Memory B cell (primary cell): ENCODE measurements at places on chromosomes 2 and 18.

GRCh38 chr2:86352727-86353221 lies 15.3 kb upstream of the REEP1 start:
- DNase-seq: no peak

DNA sequence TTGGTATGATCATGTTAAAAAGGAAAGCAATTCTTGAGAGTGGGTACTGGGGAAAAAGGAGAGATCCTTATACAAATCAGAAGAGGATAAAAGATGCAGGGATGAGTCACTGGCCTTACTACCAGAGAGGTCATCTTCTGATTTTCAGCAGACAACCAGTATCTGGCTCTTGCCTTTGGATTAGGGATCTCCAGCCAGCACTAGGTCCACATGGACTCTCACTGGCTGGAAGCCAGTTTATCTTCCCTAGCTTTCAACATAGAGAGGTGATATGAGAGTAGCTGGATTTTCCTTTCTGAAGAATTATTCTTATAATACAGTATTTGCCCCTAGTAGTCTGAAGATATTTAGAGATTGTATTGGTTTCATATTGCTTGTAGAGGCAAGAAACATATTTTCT lies 30.2 kb downstream of the CERKL start:
- DNase-seq: no peak

DNA sequence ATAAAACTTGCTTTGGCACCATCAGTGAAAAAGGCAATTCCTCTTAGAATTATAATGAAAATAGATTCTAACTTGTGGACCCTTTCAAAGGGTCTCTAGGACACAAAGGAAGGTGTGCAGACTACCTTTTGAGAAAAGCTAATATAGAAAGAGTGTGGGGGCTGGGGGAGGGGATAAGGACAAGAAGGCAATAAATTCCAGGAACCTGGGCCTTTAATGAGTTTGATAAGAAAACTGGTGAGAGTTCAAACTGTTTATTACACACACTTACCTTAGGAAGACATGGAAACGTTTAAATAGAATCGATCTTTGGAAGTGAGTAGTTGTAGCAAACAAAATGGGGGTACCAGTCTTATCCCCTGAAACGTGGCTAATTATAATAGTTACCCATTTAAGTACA lies 39.6 kb upstream of the PGAP1 start:
- no peak for DNase-seq

GRCh38 chr2:157441072-157441454 lies 2.8 kb downstream of the CYTIP start:
- DNase-seq: no peak

GRCh38 chr2:20590704-20591515 lies 60.0 kb downstream of the HS1BP3 start:
- no peak for DNase-seq

- no peak for DNase-seq
These were observed 178.1 kb downstream of the NDUFA10 start for GRCh38 chr2:239846789-239847676.

DNA sequence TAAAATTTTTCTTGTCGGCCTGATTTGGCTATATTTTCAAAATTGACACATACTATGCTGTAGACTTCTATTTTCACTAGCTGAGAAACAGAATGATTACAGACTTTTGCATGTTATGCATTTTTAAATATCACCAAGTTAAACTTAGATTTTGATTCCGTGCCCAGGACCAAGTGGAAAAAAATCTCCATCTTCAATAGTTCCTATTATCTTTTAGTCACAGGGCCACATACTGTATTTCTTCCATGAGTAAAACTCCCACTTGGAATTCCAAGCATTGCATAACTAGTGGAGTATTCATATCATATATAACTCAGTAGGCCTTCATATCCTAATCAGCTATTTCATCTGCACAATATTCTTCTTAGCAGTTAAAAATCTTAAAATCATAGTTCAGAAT lies 470.9 kb downstream of the ARHGAP15 start:
- no peak for DNase-seq

DNA sequence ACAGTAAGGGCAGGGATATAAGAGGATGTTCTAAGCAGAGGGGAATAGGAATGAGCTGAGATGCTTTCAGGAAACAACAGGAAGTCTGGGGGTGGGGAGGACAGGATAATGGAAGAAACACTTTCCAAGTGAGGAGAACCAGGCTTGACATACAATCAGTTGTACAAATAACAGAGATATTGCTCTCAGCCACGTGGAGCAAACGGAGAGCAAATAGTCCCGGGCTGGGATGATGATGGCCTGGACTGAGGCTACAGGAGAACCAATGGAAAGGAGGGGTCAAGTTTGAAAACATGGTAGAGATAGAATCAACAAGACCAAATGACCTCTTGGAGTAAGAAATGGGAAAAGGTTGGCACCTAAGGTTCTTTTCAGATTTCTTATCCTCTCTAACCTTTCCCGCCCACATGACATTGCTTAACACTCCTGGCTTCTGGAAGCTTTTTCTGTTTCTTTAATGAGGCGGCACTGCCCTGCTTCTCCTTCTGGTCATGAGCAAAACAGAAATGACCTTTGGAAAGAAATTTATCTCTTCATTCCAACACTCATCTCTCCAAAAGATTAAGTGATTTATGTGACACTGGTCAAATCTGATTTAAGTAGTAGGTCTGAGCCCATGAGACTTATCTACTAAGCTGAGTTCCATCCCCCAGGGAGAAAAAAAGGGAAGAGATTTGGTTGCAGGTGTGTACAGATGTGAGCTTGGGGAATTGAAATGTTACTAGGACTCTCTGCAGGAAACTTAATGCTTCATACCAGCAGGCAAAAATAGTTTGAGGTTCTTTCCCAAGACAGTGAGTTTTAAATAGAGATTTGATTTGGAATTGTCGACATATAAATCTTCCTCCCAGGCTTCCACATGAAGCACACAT lies 442.9 kb upstream of the HNRNPA3 start:
- DNase-seq: no peak

GRCh38 chr2:30763151-30763660 lies 44.0 kb downstream of the CAPN13 start:
- no peak for DNase-seq

DNA sequence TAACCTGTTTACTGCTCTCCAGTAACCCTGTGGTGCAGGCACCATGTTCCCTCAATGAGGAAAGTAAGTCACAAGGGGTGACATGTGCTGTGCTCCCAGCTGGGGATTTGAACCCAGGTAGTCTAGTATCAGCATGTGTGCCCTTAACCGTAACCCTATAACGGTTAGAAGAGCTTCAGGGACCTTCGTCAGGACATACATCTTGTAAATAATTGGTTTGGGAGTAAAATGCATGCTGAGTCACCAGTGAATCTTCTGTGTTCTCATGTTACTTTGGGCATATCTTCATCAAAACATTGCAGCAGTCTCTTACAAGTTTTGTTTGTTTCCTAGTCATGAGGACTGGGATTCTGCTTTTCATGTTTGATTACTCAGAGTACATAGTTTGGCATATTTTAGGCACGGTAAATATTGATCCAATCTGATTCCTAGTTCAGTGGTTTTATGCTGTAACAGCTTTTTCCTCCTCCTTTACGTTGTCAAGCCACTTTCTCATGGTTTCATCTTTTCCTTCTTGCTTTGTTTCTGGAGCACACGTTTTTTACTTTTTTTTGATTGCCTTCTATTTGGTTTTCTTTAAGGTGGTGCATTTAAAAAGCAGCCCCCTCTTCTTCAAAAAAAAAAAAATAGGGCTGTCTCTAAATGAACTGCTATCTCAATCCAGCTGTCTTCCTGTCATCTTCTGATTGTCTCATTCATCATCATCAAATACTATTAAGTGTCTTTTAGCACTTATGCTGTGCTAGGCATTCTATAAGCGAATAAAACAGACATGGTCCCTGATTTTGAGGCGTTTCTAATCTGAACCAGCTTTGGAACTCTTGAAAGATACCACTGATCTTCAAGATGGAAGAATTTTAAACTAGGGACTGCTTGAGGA lies 50.4 kb downstream of the CLIP4 start:
- no peak for DNase-seq

GRCh38 chr18:36831139-36831538 lies 2.2 kb downstream of the KIAA1328 start:
- no peak for DNase-seq

GRCh38 chr2:171655586-171655985 lies 31.7 kb upstream of the DYNC1I2 start:
- DNase-seq: no peak

GRCh38 chr2:16336916-16337315 lies 328.7 kb downstream of the CYRIA start:
- no peak for DNase-seq

GRCh38 chr2:227022608-227023007 lies 141.4 kb downstream of the COL4A4 start:
- no peak for DNase-seq

GRCh38 chr2:238689331-238689730 lies 158.6 kb upstream of the TWIST2 start:
- no peak for DNase-seq

GRCh38 chr18:32057624-32058165 lies 34.0 kb upstream of the RNF138 start:
- no peak for DNase-seq

- DNase-seq: no peak
These were observed 431.3 kb downstream of the TSN start for GRCh38 chr2:122186761-122187222.

DNA sequence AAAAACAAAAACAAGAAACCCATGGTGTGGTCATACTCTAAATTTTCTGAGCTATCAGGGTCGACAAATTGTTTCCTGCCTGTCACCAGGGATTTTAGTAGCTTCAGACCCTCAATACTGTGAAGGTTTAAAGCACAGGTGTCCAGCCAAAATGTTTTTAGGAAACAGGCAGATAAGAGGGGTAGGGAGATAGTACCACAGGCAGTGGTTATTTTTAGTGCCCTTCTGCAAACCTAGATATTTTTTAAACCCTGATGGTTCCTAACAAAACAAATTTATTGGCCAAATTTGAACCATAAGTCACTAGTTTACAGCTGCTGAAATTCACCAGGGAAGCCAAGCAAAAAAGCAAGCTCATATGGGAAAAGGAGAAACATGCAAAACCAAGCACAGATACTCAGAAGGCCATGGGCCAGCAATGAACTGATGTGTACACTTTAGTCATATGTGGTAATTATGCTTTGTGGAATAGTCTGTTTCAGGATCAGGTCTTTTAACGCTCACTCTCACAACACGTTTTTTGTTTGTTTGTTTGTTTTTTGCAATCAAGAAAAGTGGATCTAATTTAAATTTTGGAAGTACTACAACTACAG lies 156.8 kb upstream of the STK17B start:
- no peak for DNase-seq

- DNase-seq: no peak
These were observed 58.8 kb upstream of the SLC38A11 start for GRCh38 chr2:165013944-165014619.

- DNase-seq: no peak
These were observed 269.9 kb downstream of the TTC32 start for GRCh38 chr2:19631871-19632270.

GRCh38 chr18:47613929-47614328 lies 316.5 kb downstream of the SMAD2 start:
- DNase-seq: no peak

- DNase-seq: no peak
These were observed 124.9 kb upstream of the TTC27 start for GRCh38 chr2:32502941-32503340.

GRCh38 chr2:216362730-216363129 lies 9.6 kb downstream of the MARCHF4 start:
- no peak for DNase-seq

DNA sequence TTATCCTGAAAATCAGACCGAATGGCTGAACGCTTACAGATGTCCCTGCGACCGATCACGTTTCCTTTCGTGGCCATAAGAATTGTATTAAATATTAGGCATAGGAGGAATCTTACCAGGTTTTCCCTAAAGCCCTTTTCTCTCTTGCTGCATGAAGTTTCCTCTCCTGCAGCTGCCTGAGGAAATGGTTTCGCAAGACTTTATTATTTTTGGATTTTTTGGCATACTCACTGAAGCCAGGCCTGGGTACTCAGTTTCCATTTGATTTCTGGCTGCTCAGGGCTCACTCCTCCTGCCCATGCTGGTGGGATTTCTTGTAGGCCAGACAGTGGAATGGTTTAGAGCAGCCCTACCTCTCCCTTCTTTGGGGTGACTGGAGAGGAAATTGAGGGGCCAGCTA lies 114.0 kb downstream of the KLHL29 start:
- no peak for DNase-seq

GRCh38 chr2:29295845-29296244 lies 180.6 kb downstream of the CLIP4 start:
- no peak for DNase-seq

GRCh38 chr2:239262484-239263230 lies 138.2 kb downstream of the HDAC4 start:
- no peak for DNase-seq

DNA sequence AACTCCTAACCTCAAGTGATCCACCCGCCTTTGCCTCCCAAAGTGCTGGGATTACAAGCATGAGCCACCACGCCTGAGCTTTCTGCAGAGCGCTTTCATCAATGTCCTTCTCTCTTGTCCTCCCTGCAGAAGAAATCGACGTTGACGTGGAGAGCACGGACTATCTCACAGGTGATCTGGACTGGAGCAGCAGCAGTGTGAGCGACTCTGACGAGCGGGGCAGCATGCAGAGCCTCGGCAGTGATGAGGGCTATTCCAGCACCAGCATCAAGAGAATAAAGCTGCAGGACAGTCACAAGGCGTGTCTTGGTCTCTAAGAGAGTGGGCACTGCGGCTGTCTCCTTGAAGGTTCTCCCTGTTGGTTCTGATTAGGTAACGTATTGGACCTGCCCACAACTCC lies 23.1 kb downstream of the MXD1 start:
- no peak for DNase-seq

GRCh38 chr2:66489436-66489835 lies 54.5 kb downstream of the MEIS1 start:
- no peak for DNase-seq

DNA sequence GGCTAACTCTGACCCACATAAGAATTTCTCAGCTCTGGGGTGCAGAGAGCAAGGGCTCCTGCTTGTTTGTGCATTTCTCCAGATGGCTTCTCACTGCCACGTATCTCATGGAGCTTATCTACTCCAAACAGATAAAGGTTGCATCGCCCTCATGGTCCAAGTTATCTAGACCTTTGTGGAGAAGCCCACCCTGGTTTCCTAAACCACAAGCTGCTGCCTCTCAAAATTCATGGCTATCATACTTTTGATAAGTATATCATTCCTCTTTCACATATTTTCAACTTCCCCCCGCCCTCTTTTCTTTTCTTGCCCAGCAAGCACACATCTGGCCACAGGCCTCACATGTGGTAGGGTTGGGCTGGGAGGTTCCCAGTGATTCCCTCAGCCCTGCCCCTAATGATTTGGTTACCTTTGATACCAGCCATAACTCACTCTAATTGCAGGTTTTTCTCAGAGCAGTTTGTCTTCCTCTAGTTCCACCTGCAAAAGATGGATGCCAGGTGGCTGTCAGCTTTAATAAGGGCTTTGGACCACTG lies 146.0 kb downstream of the RHBDD1 start:
- no peak for DNase-seq
